ENCODE measurements at places on chromosomes 7 and 10. TPM values are rescaled to one million over a fixed set of nuclear protein-coding genes. Genes with fewer than 3 reads are reported as not detected.

The SPDYE9 gene
- not detected for total RNA-seq

The TRIM74 gene
- 2.6 TPM for total RNA-seq

The METTL27 gene
- 2.8 TPM for total RNA-seq

The LIPM gene
- not detected for total RNA-seq

The HGF gene
- total RNA-seq, result not detected

The CABCOCO1 gene
- not detected for total RNA-seq

The SFRP5 gene
- total RNA-seq, result not detected

The NRCAM gene
- not detected for total RNA-seq

The TMEM270 gene
- not detected for total RNA-seq

The TDRD1 gene
- 0.55 TPM for total RNA-seq

The TMEM184A gene
- not detected for total RNA-seq

The ANKRD61 gene
- total RNA-seq, result not detected

The TET1 gene
- 2.9 TPM for total RNA-seq

The FOXI2 gene
- total RNA-seq, result not detected

The FKBP9 gene
- total RNA-seq, result 0.75 TPM

The CFAP70 gene
- total RNA-seq, result 0.72 TPM

The C10orf105 gene
- total RNA-seq, result 0.50 TPM

The CFAP69 gene
- not detected for total RNA-seq

The CYP3A7 gene
- not detected for total RNA-seq

The ACTR3C gene
- 7.7 TPM for total RNA-seq

The BAG3 gene
- total RNA-seq, result 23.5 TPM

The ZNF3 gene
- total RNA-seq, result 21.2 TPM

The RGR gene
- total RNA-seq, result not detected

The DNAH11 gene
- 3.8 TPM for total RNA-seq

The FAM25G gene
- total RNA-seq, result not detected

The FRAT1 gene
- 8.6 TPM for total RNA-seq

The PLXDC2 gene
- not detected for total RNA-seq

The ANKRD1 gene
- total RNA-seq, result not detected

The SPDYE11 gene
- total RNA-seq, result not detected

The MBL2 gene
- not detected for total RNA-seq

The STK31 gene
- total RNA-seq, result 0.29 TPM

The NUTM2A gene
- total RNA-seq, result 0.43 TPM

The SPDYE8 gene
- total RNA-seq, result not detected

The MALSU1 gene
- total RNA-seq, result 45.4 TPM

The ZNF727 gene
- 0.15 TPM for total RNA-seq

The PPA1 gene
- total RNA-seq, result 166 TPM

The LRRN3 gene
- total RNA-seq, result 257 TPM

The SLC13A1 gene
- not detected for total RNA-seq

The PNLIP gene
- total RNA-seq, result not detected

The ZNF467 gene
- total RNA-seq, result 1.2 TPM

The FBXL15 gene
- total RNA-seq, result 12.6 TPM

The SLC4A2 gene
- 103 TPM for total RNA-seq

The SAP25 gene
- 37.0 TPM for total RNA-seq

The FERD3L gene
- total RNA-seq, result not detected

The DOCK4 gene
- 0.28 TPM for total RNA-seq

All from activated naive CD4-positive, alpha-beta T cell treated with anti-CD3 and anti-CD28 coated beads, Interleukin-2, amount 10 ng/mL, durations not matched to agents 5 hours and 36 hours (primary cell).